ENCODE measurements at places on chromosomes 1 and 21. TPM values are rescaled to one million over a fixed set of nuclear protein-coding genes. Genes with fewer than 3 reads are reported as not detected.

The TMEM53 gene
- total RNA-seq, result 4.2 TPM

The VTCN1 gene
- not detected for total RNA-seq

The KRTAP13-3 gene
- total RNA-seq, result not detected

The C1orf94 gene
- total RNA-seq, result not detected

The CR1 gene
- total RNA-seq, result 10.9 TPM

The TFF2 gene
- total RNA-seq, result not detected

The GUCA2A gene
- not detected for total RNA-seq

The MAP3K6 gene
- total RNA-seq, result 9.0 TPM

DNA sequence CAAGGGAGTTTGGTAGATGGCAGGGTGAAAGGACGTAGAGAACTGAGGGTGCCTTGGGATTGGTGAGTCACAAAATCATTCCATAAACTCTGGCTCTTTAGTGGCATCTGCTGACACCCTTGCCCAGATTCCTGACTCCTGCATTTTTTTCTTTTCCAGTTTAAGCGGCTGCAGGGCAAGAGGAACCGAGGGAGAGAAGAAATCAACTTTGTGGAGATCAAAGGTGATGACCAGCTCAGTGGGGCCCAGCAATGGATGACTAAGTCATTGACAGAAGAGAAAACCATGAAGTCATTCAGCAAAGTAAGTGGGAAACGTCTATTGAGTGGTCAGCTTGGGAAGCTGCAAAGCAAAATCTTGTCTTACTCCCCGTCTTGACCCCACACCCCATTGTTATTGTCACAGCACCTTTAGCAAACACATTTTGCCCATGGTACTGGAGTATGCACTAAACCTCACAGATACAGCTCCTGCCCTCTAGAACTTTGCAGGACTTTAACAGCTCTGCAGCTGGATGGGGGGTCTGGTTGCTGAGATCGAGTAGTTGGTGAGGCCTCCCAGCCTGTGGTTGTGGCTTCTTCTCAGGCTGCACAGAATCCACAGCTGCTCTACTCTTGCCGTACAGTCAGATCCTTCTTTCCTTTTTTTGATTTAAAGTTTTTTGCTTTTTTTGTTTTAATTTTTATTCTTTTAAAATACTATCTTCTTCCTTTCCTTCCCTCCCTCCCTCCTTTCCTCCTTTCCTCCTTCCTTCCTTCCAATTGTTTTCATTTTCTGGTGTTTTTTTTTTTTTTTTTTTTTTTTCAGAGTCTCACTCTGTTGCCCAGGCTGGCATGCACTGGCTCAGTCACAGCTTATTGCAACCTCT, 21.9 kb downstream of the SH2D2A start:
- no peak for DNase-seq

DNA sequence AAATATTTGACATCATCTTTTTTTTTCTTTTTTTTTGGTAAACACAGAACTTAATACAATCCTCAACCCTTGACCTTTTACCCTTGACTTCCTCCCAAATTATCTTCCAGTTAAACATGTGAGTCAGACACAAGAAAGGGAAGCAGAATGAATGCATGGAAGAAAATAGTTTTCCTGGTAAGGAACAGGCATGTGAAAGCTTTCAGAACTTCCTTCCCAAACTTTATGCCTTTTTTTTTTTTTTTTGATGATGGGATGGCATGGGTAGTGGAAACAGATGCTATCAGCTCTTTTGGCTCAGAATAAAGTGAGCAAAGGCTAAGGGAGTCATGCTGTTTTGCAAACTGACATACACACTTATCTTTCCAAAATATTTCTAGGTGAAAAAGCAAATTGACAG, 1079.1 kb downstream of the TTLL7 start:
- DNase-seq, result no peak

DNA sequence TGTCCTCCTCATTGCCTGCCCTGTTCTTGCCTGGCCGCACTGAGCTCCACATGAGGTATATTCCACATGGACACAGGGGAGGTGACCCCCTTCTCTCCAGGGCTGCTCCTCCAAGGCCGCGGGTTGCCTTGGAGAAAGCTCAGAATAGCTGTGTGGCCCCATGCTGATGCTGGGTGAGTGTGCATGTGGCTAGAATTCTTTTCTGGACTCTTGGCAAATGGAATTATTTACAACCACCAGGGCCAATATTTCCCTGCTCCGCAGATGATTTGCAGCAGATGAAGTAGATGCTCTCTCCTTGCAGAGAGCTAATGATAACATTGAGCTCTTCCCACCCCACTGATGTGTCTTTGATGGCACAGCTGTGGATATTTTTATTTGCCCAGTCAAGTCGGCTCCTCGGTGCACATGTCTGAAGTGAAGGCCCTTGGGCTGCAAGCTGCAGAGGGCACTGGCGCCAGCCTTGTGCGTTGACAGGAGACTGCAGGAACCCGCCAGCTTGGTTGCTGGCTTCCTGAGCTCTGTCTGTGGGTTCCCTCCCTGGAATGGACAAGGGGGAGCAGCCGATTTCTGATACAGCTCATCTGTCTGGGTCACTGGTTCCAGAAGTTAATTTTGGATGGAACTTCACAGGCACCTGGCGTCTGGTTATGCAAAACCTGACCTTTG, 404.7 kb upstream of the VAMP3 start:
- DNase-seq, result no peak

- DNase-seq, result no peak
Observed at GRCh38 chr1:89881415-89882058, 60.7 kb downstream of the LRRC8D start.

- DNase-seq, result no peak
Observed at GRCh38 chr1:157725221-157725577, 24.6 kb upstream of the FCRL3 start.

DNA sequence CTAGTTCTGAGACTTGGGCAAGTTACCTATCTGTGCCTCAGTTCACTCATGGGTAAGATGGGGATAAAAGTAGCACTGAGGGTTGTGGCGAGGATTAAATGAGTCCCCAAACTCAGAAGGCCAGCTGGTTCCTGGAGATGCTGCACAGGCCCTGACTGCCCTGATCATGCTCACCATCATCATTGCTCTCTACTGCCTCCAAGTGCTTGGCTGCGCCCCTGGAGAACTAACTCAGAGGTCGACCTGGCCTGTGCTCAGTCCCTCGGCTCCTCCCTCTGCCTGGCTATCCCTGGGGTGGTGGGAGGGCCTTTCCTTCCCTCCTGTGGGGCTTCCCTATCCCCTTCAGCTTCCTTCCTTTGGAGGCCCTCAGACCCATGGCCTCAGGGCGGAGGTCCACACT, 5.6 kb downstream of the SLC5A9 start:
- no peak for DNase-seq

GRCh38 chr21:44531606-44532564, 8.1 kb downstream of the KRTAP10-1 start:
- DNase-seq, result no peak

GRCh38 chr1:114033216-114033706, 54.0 kb downstream of the OLFML3 start:
- DNase-seq, result no peak

DNA sequence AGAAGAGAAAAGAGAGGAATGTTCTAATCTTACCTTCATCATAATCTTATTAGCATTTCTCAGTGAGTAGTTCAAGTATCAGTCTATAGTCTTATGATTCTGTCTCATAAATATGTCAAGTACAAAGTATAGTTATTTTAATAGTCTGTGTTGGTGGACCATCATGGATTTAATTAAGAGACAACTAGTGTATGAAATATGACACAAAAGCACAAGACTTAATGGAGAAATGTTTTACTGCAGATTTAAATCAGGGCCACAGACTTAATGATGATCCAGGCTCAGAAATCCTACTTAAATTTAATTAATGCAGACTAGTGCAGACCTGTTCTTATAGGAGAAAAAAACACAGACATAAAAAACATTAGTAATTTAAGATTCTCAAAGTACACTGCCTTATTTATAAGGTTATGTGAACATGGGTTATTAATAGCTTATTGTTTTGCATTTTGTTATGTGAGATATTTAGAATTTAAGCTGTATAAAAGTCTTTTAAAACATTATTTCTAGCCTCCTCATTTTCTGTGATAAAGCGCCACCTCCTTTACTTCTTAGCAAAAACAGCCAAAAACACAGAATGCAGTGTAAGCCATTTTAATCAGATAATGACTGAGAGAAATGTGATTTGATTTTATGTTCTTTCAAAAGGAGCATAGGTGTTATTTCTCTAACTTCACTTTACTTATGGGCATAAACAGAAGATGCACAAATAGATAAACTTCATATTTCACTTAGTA, 255.0 kb upstream of the SNX7 start:
- no peak for DNase-seq

GRCh38 chr1:109804660-109805059, 40.9 kb upstream of the EPS8L3 start:
- peak; percentile 5 for DNase-seq

- DNase-seq, result no peak
Observed at GRCh38 chr1:200351826-200352549, 57.8 kb downstream of the ZNF281 start.

- no peak for DNase-seq
Observed at GRCh38 chr1:42231253-42231652, 66.7 kb upstream of the GUCA2A start.

DNA sequence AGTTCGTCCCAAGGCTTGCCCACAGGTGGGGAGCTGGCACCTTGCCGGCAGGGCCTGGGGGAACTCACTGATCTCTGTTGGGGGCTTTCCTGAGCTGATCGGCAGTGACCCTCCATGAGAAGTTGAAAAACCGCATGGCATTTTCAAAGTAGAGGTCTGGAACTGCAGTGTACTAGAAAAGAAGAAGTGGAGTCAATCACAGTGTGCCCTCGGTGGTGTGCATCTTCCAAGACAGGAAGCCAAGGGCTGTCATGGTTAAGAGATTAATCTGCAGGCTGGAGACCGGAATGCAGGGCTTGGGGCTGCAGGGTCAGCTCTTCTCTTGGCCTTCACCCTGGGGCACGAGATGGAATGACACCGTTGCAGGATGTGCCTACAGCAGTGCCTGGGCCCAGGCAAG, 56.8 kb downstream of the ECE1 start:
- DNase-seq, result no peak

DNA sequence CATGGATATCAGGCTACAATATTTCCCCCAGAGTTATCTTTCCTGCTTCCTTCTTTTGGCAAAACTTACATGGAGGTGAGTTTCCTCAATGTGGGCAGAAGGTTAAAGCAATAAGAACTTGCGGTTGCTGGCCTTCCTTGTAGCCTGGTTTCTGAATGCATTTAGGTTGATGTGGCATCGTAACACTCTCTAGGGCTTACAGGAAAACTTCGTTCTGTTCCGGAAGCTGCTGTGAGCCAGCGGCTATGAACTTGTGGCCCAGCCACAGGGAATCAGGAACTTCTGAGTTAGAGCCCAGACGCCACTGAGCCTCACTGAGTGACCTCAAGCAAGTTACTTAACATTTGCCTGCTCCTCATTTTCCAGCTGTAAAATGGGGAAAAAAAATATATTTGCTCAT, 623.4 kb upstream of the ADAMTS5 start:
- no peak for DNase-seq

DNA sequence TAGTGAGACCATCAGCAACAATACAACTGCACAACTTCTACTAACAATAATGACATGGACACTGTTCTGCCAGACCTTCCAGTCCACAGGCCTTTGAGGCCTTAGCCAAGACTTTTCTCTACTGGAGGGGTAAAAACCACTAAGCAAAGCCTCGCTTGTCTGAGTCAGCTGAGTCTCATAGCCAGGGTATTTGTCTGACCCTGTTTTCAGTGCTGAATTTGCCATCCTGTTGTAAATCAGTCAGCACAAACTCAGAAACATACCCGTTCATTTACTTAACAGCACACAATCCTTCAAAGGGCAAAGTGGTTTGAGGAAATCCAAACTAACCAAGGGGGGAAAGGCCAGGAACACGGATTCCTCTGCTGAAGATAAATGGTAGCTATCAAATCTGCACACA, 537.8 kb downstream of the SMYD3 start:
- no peak for DNase-seq

DNA sequence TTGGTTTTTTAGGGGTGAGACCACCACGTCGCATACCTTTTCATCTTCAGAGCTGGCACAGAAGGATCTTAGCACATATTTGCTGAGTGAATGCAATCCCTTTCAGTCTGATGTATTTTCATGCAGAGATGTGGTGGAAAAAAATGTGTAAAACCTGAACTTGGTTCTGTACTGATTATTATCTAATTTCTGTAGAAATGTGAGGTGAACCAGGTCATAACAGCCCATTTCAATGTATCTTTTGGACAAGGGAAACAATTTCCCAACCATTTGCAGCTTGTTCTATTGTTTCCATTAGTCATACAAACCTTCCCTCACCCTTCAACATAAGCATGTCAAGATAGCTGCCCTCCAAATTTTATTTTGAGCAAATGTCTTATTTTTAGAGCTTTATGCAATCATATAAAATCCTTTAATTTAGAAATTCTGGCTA, 46.8 kb upstream of the RUNX1 start:
- DNase-seq, result no peak

DNA sequence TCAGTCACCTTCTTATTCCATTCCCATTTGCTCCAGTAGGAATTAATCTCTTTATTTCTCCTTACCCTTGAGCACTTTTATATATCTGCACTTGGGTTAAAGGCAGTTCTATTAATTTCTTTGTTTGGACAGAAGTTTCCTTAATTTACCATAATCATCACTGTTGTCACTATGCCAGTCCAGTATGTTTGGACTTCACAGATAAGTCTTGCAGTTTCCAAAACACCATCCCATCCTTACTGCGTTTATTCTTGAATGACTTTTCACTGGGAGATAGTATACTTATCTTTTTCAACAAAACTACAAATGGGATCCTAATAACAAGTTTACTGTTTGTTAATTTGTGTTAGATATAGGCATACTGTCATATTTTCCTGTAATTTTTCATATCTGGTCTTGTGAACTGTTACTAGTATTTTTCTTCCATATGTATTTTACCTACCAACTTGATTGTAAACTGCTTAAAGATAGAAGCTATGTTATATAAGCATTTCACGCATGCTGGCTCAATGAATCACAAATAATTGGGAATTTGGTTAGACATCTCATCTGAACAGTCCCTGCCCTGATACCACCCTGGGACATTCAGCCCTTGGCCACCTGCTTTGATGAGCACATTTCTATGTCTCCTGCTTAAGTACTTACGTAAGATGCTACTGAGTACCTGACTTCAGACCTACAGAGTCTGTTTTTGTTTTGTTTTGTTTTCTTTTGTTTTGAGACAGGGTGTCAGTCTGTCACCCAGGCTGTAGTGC, 78.2 kb downstream of the OLFML2B start:
- no peak for DNase-seq

DNA sequence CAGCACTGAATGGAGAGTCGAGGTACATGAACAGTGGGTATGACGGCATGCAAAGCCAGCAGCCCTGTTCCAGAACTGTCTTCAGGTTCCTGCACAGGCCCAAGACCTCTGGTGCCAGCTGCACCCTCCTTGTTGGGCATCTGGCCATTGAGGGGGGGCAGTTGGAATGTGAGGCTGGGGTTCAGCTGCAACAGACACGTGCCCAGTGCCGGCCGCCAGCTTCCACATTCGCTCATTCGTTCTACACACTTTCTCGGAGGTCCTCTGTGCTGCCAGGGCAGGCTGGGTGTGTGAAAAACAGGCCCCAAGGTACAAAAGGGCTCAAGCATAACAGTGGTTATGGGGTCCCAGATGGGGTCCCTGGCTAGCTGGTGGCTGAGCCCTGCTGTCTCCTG, 37.9 kb upstream of the SLC19A1 start:
- DNase-seq, result no peak

Data from activated naive CD8-positive, alpha-beta T cell treated with anti-CD3 and anti-CD28 coated beads, Interleukin-2, amount 10 ng/mL, durations not matched to agents 7 days and 5 days (primary cell).